ENCODE measurements at places on chromosomes 6 and 20.

GRCh38 chr20:63293871-63294535 is 1.0 kb downstream of the COL20A1 start:
- DNase-seq = no peak

- DNase-seq = no peak
These were observed at the start of gene BMP7 for GRCh38 chr20:57266291-57267157. TSS of gene BMP7 (minus strand) at chr20:57266641. CDS start at chr20:57266122, 519 bp downstream.

- DNase-seq = no peak
These were observed 17.8 kb downstream of the FOXQ1 start for GRCh38 chr6:1329708-1330107.

DNA sequence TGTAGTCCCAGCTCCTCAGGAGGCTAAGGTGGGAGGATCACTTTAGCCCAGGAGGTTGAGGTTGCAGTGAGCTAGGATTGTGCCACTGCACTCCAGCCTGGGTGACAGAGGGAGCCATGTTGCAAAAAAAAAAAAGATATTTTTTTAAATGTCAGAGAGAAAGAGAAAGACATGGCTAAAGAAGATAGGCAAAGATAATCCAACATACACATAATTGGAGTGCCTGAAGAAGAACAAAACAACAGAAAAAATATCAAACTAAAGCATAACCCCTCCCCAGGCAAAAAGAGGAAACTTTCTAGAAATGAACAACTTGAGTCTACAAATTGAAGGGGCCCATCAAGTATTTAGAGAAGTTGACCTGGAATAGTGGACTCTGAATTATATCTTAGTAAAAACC is 14.0 kb upstream of the GRM4 start:
- DNase-seq = peak; percentile 7

All from erythroblast (primary cell).